ENCODE measurements at places on chromosomes 4 and X. TPM values are rescaled to one million over a fixed set of nuclear protein-coding genes. Genes with fewer than 3 reads are reported as not detected.

DNA sequence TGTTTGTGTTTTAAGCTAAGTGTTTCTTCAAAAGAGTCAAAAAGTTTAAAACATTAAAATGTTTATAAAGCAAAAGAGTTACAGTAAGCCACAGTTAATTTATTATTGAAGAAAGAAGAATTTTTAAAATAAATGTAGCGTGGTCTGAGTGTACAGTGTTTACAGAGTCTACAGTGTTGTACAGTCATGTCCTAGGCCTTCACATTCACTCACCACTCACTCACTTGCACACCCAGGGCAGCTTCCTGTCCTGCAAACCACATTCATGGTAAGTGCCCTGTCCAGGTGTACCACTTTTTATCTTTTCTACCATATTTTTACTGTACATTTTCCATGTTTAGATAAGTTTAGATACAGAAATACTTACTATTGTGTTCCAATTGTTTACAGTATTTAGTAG, 239.7 kb upstream of the AGA start:
- no peak for DNase-seq

DNA sequence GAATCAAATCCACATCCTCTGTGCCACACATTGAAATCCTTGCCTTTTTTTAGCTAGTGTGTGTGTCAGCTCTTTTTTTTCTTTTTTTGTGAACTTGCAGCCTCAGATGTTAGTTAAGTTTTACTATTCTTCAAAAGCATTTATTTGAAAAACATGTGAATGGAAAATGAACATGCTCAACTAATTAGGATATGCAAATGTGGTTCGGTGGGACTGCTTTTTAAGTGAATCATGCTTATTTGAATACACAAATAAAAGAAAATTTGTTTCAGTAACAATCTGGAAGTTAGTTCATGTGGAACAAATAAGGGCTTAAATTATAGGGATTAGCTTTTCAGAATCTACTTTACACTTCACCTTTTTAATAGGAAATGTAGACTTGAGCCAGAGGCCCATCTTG, 751.5 kb upstream of the FAM241A start:
- DNase-seq, result no peak

RENBP gene
- total RNA-seq, result not detected

OGT gene
- 69.6 TPM for total RNA-seq

RBM46 gene
- total RNA-seq, result not detected

GRCh38 chr4:184593461-184593860, 55.8 kb downstream of the CASP3 start:
- DNase-seq, result no peak

STS gene
- 13.3 TPM for total RNA-seq

SUPT20HL1 gene
- not detected for total RNA-seq

SPANXN4 gene
- not detected for total RNA-seq

GRIA3 gene
- 23.4 TPM for total RNA-seq

- no peak for DNase-seq
Measured at GRCh38 chr4:55485821-55486220, 60.9 kb downstream of the CLOCK start.

GLOD5 gene
- total RNA-seq, result not detected

LYAR gene
- total RNA-seq, result 16.1 TPM

SPANXC gene
- 1.4 TPM for total RNA-seq

DNA sequence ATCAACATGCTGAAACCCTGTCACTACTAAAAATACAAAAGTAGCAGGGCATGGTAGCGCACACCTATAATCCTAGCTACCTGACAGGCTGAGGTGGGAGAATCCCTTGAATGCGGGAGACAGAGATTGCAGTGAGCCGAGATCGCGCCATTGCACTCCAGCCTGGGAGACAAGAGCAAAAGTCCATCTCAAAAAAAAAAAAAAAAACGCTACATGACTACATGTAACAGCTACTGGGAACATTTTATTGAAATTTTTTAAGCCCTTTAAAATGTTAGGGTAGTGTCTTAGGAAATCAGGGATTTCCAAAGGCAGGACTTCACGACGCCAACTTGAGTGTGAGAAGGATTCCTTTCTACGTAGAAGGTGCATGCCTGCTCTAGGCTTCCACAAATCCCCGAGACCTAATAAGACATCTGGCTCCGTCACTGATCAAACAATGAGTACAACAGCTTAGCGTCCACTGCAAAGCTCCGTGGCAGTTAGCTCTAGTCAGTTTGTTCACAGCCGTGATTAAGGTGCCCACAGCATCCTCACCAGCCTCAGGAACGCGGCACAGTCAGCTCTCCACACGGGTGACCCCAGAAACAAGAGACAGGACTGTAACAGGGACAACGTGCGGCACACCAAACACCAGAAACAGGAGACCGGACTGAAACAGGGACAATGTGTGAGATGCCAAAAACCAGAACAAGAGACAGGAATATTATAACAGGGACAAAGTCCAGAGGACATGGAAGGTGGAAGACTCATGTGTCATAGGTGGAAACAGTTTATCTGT, 33.7 kb downstream of the DHRSX start:
- DNase-seq, result no peak

SERTM2 gene
- total RNA-seq, result not detected

FAM3A gene
- total RNA-seq, result 59.1 TPM

HTN3 gene
- not detected for total RNA-seq

KIF4A gene
- 11.2 TPM for total RNA-seq

SPANXD gene
- not detected for total RNA-seq

DNA sequence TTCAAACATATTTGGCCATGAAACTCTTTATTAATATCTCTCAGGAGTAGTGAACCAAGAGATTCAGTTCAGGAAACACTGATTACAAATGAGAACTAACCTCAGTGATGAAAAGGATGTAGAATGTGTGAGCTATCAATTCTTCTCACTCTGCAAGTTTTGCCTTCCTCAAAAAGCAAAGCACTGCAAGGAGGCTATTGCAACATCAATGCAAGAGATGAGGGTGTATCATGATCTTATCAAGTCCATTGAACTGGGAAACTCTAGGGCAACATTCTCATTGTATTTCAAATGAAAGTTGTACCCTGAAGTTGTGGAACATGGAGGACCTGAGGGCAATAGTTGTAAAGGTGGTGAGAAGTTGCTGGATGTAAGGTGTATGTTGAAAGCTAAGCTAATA, 56.4 kb upstream of the VEGFC start:
- peak; percentile 10 for DNase-seq

- peak; percentile 7 for DNase-seq
Measured at GRCh38 chr4:102217345-102217744, 127.9 kb downstream of the SLC39A8 start.

DNA sequence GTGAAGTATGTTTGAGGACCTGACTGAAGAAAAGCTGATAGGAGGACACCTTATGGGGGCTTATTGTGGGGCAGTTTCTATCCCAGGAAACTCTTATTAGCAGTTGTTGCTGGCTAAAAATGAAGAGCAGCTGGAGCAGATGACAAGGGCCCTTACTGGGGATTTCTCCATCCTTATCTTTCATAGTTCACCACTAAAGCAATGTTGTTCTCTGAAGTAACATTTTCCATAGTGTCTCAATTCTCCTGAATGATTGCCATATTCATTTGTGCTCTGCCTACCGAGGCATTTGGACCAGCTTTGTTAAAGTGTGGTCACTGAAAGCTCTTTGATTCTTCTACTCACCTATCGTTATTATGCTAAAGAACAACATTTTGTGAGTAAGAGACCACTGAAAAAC, 7.7 kb downstream of the ENOX2 start:
- DNase-seq, result no peak

ERAS gene
- not detected for total RNA-seq

LRRC66 gene
- 0.09 TPM for total RNA-seq

DNA sequence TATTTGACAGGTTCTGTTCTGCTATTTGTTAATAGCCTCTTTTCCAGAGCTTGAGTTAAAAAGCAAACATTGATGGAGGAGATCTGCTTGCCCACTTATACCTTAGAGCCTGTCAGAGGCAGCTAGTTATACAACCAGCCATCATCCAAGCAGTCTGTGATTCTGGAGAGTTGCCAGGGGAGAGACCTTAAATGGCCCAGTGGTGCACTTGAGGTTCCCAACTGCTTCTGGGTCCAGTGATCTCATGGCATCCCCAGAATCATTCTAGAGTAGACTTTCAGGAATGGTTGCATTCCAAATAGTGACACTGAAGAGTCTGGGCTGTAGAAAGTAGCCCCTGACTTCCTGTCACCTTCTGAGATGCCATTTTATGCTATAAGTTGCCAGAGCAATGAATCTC, 160.7 kb downstream of the FHIP1A start:
- DNase-seq, result no peak

HEPH gene
- total RNA-seq, result not detected

- DNase-seq, result no peak
Measured at GRCh38 chr4:94540476-94540875, 88.7 kb downstream of the PDLIM5 start.

DNA sequence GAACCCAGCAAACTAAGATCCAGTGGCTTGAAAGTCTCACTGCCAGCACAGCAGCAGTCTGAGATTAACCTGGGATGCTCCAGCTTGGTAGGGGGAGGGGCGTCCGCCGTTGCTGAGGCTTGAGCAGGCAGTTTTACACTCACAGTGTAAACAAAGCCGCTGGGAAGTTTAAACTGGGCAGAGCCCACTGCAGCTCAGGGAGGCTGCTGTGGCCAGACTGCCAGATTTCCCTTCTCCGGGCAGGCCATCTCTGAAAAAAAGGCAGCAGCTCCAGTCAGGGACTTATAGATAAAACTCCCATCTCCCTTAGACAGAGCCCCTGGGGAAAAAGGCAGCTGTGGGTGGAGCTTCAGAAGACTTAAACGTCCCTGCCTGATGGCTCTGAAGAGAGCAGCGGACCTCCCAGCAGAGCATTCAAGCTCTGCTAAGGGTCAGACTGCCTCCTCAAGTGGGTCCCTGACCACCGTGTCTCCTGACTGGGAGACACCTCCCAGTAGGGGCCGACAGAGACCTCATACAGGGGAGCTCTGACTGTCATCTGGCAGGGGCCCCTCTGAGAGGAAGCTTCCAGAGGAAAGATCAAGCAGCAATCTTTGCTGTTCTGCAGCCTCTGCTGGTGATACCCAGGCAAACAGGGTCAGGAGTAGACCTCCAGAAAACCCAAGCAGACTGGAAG, 45.1 kb upstream of the CDX4 start:
- DNase-seq, result no peak

DNA sequence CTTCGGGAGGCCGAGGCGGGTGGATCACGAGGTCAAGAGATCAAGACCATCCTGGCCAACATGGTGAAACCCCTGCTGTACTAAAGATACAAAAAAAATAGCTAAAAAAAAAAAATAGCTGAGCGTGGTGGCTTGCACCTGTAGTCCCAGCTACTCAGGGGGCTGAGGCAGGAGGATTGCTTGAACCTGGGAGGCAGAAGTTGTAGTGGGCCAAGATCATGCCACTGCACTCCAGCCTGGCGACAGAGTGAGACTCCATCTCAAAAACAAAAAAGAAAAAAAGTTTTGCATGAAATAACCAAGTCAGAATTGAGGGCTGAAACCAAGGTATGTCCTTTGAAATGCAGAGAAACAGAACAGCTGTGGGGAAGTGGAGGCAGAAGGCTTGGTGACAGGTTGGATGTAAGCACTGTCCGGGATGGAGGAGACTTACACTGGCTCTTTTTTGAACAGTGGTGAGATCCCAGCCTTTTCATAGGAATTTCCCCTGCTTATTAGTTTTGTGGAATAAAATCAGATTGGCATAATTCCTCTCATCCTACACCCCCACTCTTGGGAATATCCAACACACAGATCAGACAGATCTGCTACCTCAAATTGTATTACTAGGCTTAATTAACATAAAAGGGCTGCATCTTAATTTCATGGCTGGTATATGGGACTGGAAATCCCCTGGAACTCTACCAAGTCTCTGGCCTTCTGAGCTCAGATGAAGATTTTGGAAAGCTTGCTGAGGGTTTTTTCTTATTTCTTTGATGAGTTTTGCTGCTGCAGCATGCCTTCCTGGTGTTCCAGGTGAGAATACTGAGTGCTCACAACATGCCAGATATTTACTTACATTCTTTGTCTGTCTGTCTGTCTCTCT, 18.8 kb upstream of the C4orf36 start:
- DNase-seq, result no peak

DNA sequence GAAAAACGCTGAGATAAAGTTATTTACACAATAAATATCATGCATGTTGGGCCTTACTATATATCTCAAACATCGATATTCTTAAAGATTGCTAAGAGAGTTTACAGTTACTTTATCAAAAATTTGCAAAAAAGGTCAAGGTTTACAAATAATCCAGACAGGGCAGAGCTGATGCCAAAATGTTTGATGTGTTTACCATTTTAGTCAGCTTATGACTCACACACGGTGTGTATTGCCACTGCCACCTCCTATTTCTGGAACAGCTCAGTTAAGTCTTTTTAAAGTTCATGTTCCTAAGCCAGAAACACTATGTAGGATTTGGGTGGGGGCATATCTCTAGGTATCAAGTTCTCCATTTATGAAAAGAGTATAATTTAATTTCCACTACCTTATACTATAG, 580.6 kb downstream of the INPP4B start:
- DNase-seq, result peak; percentile 47

DNA sequence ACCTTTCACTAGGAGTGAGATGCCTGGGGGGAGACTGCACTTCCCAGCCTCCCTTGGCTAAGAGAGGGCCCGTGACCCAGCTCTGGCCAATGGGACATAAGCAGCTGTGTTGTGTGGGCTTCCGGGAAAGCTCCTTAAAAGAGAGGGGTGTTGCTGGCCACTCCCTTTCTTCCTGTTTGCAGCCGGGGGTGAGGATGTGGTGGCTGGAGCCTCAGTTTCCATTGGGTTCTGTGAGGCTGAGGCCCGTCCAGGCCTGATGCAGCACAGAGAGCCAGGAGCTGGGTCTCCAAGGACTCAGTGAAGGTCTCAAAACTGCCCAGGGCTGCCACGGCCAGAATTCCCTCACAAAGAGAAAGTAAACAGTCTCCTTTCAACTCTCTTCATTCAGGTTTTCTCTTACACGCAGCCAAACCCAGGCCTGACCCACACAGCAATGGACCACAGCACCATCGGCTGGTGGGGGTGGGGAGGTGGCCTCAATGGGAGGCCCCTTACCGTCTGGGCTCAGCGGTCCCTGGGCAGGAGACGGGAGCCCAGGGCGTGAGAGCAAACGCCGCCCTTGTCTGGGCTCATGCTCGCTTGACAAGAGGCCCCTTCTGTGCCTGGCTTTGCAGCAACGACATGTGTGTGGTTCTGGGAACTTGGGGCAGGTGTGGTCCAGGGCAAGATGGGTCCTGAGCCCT, 6.6 kb downstream of the NKX1-1 start:
- no peak for DNase-seq

All from HFFc6 (cell line).